ENCODE measurements at places on chromosomes 1 and 21.
A peak's percentile ranks its signal among the peaks of the same experiment; 100 is the strongest.

DNA sequence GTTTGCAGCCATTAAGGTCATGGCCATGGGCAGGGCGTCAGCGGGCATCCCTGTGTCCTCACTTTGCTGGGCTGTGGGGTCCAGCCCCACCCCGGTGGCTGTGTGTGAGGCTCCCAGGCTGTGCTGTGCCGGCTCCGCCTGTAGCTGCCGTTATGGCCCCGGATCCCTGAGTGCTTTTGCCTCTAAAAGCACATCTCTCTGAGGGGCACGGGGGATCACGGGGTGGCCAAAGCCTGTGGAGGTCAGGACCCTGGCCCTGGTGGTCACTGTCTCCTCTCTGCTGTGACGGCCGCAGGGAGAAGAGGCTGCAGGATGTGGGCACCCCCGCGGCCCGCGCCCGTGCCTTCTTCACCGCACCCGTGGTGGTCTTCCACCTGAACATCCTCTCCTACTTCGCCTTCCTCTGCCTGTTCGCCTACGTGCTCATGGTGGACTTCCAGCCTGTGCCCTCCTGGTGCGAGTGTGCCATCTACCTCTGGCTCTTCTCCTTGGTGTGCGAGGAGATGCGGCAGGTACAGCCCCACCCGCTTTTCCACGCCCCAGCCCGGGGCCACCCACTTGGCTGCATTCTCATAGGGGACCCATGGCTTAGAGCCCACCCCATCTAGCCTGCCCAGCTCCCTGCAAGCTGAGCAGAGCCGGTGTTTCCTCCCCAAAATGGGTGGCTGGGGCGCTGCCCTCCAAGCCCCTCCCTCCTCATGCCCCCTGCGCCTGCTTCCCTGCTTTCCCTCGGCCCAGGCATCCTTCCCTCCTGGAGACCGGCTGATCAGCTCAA lies 48.2 kb downstream of the TRPM2 start:
- peak; percentile 18 for DNase-seq

DNA sequence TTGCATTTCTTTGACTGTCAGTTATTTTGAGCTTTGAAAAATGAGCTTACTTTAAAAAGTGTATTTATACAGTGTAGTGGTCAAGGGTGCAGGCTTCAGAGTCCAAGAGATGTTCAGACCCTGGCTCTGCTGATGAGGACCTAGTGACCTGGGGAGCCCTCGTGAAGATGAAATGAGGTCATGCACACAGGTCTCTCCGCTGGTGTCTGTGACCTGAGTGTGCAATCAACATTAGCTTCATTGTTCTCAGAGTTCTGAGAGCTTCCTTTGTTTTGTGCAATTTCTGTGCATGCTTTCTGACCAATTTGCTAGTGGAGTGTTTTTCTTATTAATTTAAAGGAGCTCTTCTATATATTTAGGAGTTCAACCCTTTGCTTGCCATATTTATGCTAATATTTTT lies 71.3 kb downstream of the RIPK4 start:
- DNase-seq = no peak

- DNase-seq = no peak
These were observed 886.8 kb downstream of the KCNT2 start for GRCh38 chr1:195721210-195721971.

- no peak for DNase-seq
These were observed 297.1 kb upstream of the DUSP10 start for GRCh38 chr1:222038971-222039370.

DNA sequence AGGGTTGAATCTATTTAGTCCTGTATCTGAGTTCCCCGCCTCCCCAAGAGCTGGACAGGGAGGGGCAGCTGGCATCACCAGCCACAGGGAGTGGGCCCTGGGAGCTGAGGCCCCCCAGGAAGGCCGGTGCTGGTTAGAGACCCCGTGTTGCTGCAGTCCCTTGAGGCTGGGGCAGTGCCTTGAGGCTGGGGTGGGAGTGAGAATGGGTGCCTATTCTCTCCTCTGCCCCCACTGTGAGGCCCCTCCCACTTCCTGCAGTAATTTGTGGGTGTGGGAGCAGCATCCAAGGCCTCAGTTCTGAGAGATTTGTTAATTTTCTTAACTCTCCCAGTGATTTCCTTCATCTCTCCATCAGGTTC lies 2.5 kb upstream of the TRAPPC3 start:
- DNase-seq = peak; percentile 64

DNA sequence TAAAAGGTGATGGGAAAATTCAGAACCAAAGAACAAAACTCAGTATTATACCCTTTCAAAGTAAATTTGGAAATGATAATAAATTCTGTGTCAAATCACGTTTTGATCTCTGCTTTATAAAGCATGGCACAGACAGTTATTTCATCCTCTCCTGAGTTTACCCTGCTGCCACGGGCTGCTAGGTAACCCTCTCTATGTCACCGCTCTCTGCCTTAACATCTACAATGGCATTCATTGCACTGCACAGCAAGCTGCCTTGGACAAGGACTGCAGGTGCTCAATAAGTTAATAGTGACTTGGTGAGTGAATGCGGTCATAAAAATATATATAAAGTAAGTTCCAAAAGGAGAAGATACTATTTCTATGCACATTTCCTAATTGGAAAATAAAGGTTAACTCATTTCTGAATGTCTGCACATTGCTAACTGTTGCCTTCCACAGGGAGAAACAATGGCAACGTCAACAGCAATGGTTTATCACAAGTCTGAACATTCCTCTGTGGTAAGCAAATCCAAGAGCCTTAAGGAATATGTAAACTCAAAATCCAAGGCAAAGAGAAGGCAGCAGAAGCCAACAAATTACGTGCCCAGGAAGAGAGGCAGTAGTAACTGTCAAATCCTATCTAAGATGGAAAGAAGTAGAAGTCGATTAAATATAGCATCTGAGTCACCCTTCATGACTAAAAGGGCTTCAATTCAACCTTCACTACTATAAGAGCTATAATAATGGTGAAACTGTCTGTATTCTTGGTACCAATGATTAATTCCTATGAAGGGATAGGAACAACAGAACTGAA lies 19.4 kb downstream of the FYB2 start:
- DNase-seq = no peak

- no peak for DNase-seq
These were observed 7.5 kb upstream of the USH2A start for GRCh38 chr1:216430744-216431143.

DNA sequence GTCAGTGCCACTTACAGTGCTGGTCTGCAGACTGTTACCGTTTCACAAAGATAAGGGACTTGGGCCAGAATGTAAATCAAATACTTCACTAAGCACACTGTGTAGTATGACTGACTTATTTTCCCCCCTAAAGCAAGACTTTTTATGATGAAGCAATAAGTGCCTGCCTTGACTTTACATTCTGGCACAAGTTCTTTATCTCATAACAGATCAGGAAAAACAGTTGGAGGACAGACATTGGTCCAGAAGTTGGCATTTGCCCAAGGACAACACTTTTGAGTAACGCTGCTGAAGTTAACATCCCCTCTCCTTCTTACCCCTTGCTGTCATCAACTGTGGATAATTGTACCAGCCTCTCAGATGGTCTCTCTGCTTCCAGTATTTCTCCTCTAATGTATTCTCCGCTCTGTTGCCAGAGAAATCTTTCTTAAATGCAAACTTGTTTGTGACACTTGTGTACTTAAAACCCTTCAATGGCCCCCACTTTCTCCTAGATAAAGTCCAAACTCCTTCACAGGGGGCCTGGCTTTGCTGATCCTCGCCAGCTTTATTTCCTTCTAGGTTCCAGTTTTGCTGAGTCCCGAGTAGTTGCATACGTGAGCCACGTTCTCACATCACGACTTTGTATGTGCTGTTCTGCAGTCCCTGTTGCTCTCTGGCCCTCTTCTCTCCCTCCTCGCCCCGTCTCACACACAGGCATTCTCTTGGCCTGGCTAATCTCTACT lies 45.7 kb downstream of the S1PR1 start:
- no peak for DNase-seq

GRCh38 chr1:207470927-207471326 lies 16.8 kb downstream of the CR2 start:
- no peak for DNase-seq

DNA sequence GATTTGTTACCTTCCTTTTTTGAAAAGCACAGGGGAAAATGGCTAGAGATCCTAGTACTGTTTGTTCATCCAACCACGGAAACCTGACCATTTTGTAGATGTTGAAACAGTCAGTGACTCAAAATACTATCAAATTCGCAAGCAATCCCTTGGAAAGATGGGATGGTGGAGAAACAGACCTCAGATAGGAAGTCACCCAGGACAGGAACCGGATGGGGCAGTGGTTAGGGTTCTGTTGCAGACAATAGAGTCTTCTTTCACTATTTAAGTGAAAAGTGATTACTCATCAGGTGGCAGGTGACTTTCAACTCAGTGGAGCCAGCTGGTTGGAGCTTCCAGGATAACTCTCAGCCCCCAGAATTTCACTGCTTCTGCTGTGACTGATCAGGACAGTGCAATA lies 17.0 kb downstream of the LHX4 start:
- no peak for DNase-seq

- DNase-seq = no peak
These were observed 75.9 kb upstream of the ETS2 start for GRCh38 chr21:38729754-38730379.

DNA sequence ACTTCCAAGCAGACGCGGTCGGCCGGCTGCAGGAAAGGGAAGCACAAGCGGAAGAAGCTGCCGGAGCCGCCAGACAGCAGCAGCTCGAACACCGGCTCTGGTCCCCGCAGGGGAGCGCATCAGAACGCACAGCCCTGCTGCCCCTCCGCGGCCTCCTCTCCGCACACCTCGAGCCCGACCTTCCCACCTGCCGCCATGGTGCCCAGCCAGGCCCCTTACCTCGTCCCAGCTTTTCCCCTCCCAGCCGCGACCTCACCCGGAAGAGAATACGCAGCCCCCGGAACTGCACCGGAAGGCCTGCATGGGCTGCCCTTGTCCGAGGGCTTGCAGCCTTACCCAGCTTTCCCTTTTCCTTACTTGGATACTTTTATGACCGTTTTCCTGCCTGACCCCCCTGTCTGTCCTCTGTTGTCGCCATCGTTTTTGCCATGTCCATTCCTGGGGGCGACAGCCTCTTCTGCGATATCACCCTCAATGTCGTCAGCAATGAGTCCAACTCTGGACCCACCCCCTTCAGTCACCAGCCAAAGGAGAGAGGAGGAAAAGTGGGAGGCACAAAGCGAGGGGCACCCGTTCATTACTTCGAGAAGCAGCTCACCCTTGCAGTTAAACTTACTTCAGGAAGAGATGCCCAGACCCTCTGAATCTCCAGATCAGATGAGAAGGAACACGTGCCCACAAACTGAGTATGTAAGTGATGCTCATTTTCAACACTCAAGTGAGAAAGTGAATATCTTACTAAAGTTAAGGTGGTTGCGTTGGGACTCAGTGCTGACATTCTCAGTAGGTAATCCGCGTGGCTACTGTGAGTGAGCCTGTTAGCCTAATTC lies 25.5 kb downstream of the UTS2 start:
- peak; percentile 66 for DNase-seq

- peak; percentile 81 for DNase-seq
These were observed 2.5 kb upstream of the CERS2 start for GRCh38 chr1:150976879-150977694.

- no peak for DNase-seq
These were observed 1.7 kb downstream of the SNAP47 start for GRCh38 chr1:227736814-227737432.

DNA sequence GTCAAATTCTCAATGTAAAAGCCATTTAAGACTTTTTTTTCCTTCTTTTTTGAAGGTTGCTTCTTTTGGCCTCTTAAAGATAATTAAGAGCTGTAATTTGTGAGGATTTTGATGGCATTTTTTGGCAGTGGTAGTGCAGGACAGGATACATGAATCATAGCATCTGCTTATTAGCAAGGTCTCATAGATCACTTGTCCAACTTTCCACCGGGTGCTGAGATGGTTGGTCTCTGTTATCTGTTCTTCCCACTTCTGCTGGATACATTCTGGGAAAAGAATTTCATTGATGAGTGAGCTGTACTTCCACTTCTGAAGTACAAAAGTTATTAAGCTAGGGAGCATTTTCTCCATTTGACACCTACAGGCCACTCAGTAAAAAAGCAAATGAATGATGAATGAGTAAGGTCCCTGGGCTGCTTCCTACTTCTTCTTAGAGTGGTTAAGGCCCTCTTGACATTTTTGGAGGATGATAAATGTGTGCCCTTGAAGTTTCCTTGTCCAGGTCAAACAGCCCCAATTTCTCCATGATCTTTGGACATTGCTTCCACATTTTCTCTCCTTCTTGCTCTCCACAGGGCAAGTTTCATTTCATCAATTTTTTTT lies 100.6 kb downstream of the ROR1 start:
- no peak for DNase-seq

GRCh38 chr1:204937901-204938300 lies 67.2 kb downstream of the NFASC start:
- DNase-seq = no peak

- DNase-seq = no peak
These were observed 22.0 kb downstream of the INAVA start for GRCh38 chr1:200916681-200917080.

DNA sequence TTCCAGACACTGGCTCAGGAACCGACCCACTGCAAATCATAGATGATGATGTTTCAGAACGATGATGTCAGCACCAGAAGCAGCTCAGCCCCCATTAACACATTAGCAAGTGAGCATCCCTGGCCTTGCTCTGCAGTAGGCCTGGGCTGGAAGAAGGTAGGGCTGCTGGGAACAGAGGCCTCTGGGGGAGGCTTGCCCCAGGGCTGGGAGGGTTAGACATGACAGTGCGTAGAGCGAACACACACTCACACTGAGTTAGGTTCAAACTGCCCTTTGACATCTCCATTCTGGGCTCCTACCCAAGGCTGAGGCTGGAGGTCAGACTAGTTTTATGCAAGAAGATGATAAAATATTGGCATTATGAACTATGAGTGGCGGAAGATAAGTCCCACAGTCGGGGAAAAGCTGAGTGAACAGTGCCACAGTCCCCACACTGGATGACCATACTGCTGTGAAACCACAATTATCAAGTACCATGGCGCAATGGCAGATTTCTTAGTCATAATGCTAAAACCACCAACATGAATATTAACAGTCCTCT lies 91.1 kb downstream of the DMRTB1 start:
- peak; percentile 17 for DNase-seq

DNA sequence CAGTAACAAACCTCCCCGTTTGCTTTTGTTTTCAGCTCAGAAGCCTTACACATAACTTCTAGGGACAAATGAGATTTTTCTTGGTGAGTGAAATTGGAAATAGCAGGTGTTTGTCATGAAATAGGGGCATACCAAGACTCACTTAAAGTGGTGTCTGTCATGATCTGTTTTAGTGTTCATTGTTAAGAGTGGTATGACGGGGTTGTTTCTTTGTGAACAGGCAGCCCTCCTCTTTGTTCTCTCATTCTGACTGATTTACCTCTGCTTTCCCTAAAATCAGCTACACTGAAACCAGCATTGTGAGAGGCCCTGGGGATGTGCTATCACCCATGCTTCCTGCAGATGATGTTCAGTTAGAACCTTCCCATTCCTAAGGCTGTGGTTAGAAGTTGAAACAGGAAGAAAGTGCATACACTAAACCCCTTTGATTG lies 2.5 kb upstream of the ERO1B start:
- no peak for DNase-seq

DNA sequence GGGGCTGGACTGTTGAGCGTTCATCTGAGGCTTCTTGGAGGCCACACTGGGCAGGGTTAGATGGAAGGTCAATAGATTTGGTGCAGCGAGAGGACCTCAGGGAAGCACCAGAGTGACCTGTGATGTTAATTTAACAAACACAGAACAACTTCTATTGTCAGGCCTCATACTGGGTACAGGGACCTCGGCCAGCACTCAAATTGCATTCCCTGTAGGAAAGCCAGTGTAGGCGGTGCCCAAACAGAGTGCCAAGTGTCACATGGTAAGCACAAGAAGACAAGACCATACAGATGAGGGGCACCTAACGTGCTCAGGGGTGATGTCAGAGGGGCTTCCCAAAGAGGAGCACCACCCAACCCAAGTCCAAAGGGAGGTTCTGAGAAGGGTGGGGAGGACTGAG lies 1.3 kb downstream of the TMEM269 start:
- DNase-seq = no peak

GRCh38 chr1:31934706-31935629 lies 3.2 kb downstream of the PTP4A2 start:
- no peak for DNase-seq

All from activated T-cell treated with anti-CD3 and anti-CD28 coated beads, Interleukin-2, amount 50 U/mL, for 24 hours (primary cell).